ENCODE measurements at places on chromosomes 13 and 19. TPM values are rescaled to one million over a fixed set of nuclear protein-coding genes. Genes with fewer than 3 reads are reported as not detected.
A peak's percentile ranks its signal among the peaks of the same experiment; 100 is the strongest.

Gene SGCG
- not detected for total RNA-seq

Gene HCST
- 4.8 TPM for total RNA-seq

Gene LGALS14
- total RNA-seq: not detected

Gene SSBP4
- 37.0 TPM for total RNA-seq

Gene UBE2L5
- 0.57 TPM for total RNA-seq

Gene KRTDAP
- not detected for total RNA-seq

Gene KCNJ14
- 2.3 TPM for total RNA-seq

Gene DNMT1
- total RNA-seq: 108 TPM

Gene CPB2
- total RNA-seq: not detected

Gene IFNL1
- total RNA-seq: not detected

Gene ARHGAP45
- 523 TPM for total RNA-seq

Gene DLEU7
- total RNA-seq: 0.53 TPM

GRCh38 chr13:21344662-21345176 is 114.4 kb downstream of the ZDHHC20 start:
- H3K36me3 ChIP-seq: no peaks in the 10 kb centered on the region
- DNase-seq: peak; percentile 24
- no peak overlapping the region for H3K4me3 ChIP-seq

DNA sequence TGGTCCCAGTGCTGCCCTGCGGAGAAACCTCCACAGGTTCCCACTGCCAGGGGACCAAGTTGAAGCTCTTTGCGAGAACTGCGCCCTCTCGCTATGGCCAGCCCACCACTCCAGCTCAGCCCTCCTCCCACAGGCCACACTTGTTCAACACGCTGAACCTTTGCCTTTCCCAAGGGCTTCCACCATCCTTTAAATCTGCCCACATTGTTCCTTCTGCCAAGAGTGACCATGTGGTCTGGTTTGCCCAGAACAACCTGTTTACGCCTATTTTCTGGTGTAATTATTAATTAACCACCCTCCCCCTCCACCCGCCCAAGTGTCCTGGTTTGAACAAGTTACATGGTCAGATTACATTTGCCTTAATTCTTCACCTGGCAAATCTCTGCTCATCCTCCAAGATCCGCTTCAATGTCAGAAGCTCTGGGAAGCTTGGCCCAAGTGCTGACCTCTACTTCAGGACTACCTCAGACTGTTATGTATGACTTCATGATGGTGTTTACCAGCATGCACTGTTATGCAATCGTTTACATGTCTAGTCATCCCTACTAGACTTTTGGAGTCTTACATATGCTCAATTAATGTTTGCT is 12.0 kb upstream of the USP12 start:
- H3K36me3 ChIP-seq: no peaks in the 10 kb centered on the region
- no peaks in the 10 kb centered on the region for H3K27me3 ChIP-seq
- H3K4me3 ChIP-seq: no peak overlapping the region
- no peaks in the 10 kb centered on the region for H3K4me1 ChIP-seq
- no peak overlapping the region for H3K27ac ChIP-seq
- no peak for DNase-seq

GRCh38 chr13:97384371-97384770 is 49.6 kb upstream of the RAP2A start:
- no peaks in the 10 kb centered on the region for H3K36me3 ChIP-seq
- DNase-seq: no peak
- peaks cover 16% of the 10 kb centered on the region for H3K4me1 ChIP-seq
- no peaks in the 10 kb centered on the region for H3K27me3 ChIP-seq

- no peaks in the 10 kb centered on the region for H3K4me1 ChIP-seq
- no peaks in the 10 kb centered on the region for H3K27me3 ChIP-seq
- H3K27ac ChIP-seq: no peak overlapping the region
- no peak for DNase-seq
- H3K4me3 ChIP-seq: no peak overlapping the region
- peaks cover 80% of the 10 kb centered on the region for H3K36me3 ChIP-seq
These were observed 22.9 kb downstream of the NAXD start for GRCh38 chr13:110638257-110638656.

GRCh38 chr13:42478531-42479156 is 95.3 kb upstream of the TNFSF11 start:
- peak; percentile 17 for DNase-seq
- no peaks in the 10 kb centered on the region for H3K4me1 ChIP-seq
- H3K4me3 ChIP-seq: no peak overlapping the region
- H3K27ac ChIP-seq: no peak overlapping the region
- no peaks in the 10 kb centered on the region for H3K36me3 ChIP-seq

DNA sequence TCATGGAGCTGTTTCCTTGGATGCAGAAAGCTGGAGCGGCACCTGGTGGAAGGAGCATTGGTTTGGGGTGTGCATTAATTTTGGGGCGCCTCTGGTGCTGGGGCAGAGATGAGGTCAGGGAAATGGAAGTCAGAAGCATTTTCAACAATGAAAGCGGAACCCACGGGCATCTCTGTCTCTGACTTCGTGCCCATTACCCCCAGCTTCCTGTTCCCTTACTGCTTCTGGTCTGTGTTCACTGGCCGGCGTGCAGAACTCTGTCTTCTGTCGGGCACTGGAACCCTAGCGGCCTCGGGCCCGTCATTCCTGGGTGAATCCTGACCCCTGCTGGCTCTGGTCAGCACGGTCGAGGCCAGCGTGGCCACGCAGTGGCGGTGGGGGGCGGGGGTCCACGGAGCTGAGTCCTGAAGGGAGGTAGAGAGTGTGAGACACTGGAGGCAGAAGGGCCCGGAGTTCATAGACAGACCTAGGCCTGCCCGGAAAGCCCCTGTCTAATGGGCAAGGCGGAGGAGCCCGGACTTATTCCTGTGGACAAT is 7.9 kb upstream of the LINGO3 start:
- H3K36me3 ChIP-seq: peaks cover 3% of the 10 kb centered on the region
- H3K4me3 ChIP-seq: no peak overlapping the region
- H3K27me3 ChIP-seq: peaks cover 10% of the 10 kb centered on the region
- peaks cover 46% of the 10 kb centered on the region for H3K4me1 ChIP-seq

- no peak for DNase-seq
- H3K27ac ChIP-seq: no peak overlapping the region
- no peak overlapping the region for H3K4me3 ChIP-seq
- H3K36me3 ChIP-seq: no peaks in the 10 kb centered on the region
- H3K4me1 ChIP-seq: no peaks in the 10 kb centered on the region
These were observed 87.3 kb upstream of the FARP1 start for GRCh38 chr13:98055623-98056022.

DNA sequence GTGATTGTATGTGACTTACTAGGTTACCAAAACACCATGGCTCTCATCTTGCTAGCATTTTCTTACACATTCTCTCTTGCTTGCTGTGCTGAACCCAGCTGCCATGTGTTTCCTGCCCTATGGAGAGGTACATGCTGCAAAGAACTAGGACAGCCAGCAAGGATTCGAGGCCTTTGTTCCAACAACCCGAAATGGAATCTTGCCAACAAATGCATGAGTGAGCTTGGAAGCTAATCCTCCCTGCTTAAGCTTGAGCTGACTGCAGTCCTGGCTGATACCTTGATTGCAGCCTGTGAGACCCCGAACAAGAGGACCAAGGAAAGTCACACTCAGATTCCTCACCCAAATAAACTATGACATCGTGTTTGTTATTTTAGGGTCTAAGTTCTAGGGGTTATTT is 651.2 kb downstream of the SLITRK6 start:
- no peak for DNase-seq
- no peak overlapping the region for H3K27ac ChIP-seq
- no peaks in the 10 kb centered on the region for H3K4me1 ChIP-seq
- H3K4me3 ChIP-seq: no peak overlapping the region
- H3K36me3 ChIP-seq: no peaks in the 10 kb centered on the region

DNA sequence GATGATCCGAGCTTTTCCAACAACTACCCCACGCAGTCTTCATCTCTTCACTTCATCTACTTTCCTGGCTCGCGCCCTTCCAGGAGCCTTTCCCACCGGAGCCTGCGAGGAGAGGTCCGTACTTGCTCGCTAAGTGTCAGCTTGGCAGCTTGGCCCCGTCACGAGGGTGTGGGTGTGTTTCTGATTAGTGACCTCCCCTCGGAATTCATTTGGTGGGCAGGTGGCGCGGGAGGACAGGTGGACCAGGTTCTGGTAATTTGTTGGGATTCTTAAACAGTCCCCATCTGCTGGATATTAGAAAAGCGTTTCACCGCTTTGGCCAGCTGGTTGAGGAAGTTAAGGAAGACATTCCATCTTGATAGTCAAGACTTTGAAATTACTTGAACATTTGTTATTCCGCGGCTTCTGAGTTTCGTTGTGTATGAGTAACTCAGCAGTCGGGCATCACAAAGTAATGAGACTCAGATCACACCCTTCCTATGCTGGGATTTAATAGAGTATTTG is 515 bp downstream of the UFM1 start:
- peak overlapping the region; percentile 92 for H3K27ac ChIP-seq
- peaks cover 22% of the 10 kb centered on the region for H3K4me1 ChIP-seq
- H3K27me3 ChIP-seq: no peaks in the 10 kb centered on the region
- peak overlapping the region; percentile 90 for H3K4me3 ChIP-seq
- no peak for DNase-seq

DNA sequence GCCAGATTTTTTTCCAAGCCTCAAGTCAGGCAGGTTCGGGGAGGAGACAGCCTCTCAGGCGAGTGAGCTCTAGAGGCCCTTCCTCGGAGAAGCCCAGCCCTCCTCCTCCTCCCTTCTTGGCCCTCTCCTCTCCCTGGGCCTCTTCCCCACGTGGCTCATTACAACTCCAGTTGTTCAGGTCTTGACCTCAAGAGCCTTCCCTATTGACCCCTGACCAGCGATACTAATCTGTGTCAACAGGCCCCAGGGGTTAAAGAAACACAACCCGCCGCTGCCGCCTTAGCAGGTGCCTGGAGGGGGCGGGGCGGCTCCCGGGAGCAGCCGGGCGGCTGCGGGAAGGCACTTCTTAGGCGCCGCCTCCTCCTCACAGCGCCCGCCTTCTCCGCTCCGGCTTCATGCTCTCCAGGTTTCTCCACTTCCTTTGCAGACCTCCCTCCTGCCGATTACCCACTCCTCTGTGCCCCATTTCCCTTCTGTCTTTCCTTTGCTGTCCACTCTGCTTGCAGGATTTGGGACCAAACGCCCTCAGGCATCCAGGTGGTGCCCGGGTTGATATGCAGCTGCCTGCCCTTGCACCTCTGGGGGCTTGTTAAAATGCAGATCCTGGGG is 51.0 kb downstream of the LYL1 start:
- H3K4me3 ChIP-seq: no peak overlapping the region
- no peak overlapping the region for H3K27ac ChIP-seq
- no peaks in the 10 kb centered on the region for H3K36me3 ChIP-seq
- H3K27me3 ChIP-seq: peaks cover 4% of the 10 kb centered on the region
- DNase-seq: no peak

GRCh38 chr13:73412933-73413332 is 354.1 kb downstream of the KLF5 start:
- H3K4me3 ChIP-seq: no peak overlapping the region
- H3K4me1 ChIP-seq: no peaks in the 10 kb centered on the region
- H3K36me3 ChIP-seq: no peaks in the 10 kb centered on the region
- H3K27me3 ChIP-seq: no peaks in the 10 kb centered on the region
- no peak overlapping the region for H3K27ac ChIP-seq
- no peak for DNase-seq

DNA sequence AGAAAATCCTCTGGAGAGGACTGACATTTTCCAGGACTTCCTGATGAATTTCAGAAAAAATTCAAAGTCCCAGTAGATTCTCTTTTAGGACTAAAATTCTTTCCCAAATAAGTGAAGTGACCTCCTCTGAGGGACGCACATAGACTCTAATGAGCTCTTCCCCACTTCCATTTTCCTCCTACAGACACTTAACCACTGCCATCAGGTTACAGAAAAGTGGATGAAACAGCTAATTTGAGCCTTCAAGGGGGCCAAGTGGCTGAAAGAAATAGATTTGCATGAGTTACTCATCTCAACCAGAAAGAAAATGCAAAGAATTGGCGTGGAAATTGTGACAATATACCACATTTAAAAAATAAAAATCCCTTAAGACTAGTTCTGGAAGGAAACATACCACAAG is 185.3 kb upstream of the EDNRB start:
- H3K27ac ChIP-seq: no peak overlapping the region
- H3K4me3 ChIP-seq: no peak overlapping the region
- no peaks in the 10 kb centered on the region for H3K27me3 ChIP-seq
- no peaks in the 10 kb centered on the region for H3K36me3 ChIP-seq
- no peak for DNase-seq

DNA sequence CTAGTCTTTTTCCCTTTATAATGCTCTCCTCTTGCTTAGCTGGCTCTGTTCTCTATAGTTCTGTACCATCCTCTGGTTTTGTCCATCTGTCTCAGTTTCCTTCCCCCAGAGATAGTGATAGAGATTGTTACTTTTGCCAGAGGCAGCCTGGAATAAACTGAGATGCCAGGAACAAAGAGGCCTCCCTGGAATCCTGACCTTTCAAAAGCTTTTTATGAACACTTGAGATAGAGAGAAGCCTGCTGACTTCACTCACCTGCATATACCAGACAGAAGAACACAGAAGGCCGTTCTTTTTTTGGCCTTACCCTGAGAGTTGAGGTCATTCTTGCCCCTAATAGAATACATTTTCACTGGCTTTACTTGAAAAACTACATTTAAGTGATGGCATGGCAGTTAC is 150.2 kb downstream of the LHFPL6 start:
- H3K36me3 ChIP-seq: no peaks in the 10 kb centered on the region
- H3K27ac ChIP-seq: no peak overlapping the region
- no peak for DNase-seq

GRCh38 chr13:22561581-22561980 is 619.2 kb upstream of the SGCG start:
- no peak overlapping the region for H3K27ac ChIP-seq
- no peaks in the 10 kb centered on the region for H3K27me3 ChIP-seq
- no peak for DNase-seq
- H3K4me1 ChIP-seq: no peaks in the 10 kb centered on the region

- no peak overlapping the region for H3K27ac ChIP-seq
- H3K4me3 ChIP-seq: no peak overlapping the region
- no peaks in the 10 kb centered on the region for H3K36me3 ChIP-seq
These were observed 96.1 kb upstream of the UQCRFS1 start for GRCh38 chr19:29308977-29309590.

DNA sequence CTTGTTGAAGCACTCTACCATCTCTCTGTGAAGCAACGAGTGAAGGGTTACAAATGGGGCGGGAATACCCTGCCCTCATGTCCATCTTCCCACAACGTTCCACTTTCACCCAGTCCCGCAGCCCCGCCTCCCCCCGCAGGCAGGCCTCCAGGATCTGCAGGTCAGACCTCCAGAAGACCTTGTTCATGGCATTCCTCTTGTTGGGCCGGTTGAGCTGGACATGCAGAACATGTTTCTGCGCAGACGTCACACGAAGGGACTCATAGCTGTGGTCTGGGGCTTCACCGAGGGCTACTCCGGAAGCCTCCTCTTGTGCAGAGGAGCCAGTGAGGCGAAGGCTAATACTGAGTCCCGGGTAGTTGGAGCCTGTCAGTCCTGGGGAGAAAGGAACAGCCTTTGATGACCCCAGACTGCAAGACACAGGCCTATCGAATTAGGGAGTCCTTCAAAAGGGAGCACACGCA is 420 bp downstream of the ECH1 start:
- H3K4me1 ChIP-seq: peaks cover 18% of the 10 kb centered on the region
- DNase-seq: no peak
- peaks cover 24% of the 10 kb centered on the region for H3K36me3 ChIP-seq

All from B cell (primary cell).